ENCODE measurements at places on chromosomes 1 and 21. TPM values are rescaled to one million over a fixed set of nuclear protein-coding genes. Genes with fewer than 3 reads are reported as not detected.

RPS6KC1 gene
- total RNA-seq, result 47.2 TPM

IKBKE gene
- 30.7 TPM for total RNA-seq

RABIF gene
- 5.0 TPM for total RNA-seq

FYB2 gene
- total RNA-seq, result not detected

TAS1R3 gene
- 0.23 TPM for total RNA-seq

GPATCH2 gene
- 20.6 TPM for total RNA-seq

OR6N1 gene
- not detected for total RNA-seq

MPL gene
- not detected for total RNA-seq

C1orf141 gene
- total RNA-seq, result not detected

PPM1J gene
- total RNA-seq, result 1.6 TPM

SLC44A3 gene
- total RNA-seq, result 0.65 TPM

NOL9 gene
- 20.8 TPM for total RNA-seq

OR2L13 gene
- not detected for total RNA-seq

LYSMD1 gene
- 4.8 TPM for total RNA-seq

ANKRD35 gene
- total RNA-seq, result 0.42 TPM

NES gene
- total RNA-seq, result 21.8 TPM

PIGR gene
- not detected for total RNA-seq

LDLRAD2 gene
- total RNA-seq, result under 0.01 TPM

FNDC5 gene
- total RNA-seq, result 0.37 TPM

ARHGAP30 gene
- 0.05 TPM for total RNA-seq

SELENBP1 gene
- total RNA-seq, result 14.6 TPM

NCAM2 gene
- 56.1 TPM for total RNA-seq

ZC3H11A gene
- total RNA-seq, result 102 TPM

PLXNA2 gene
- total RNA-seq, result 3.3 TPM

ANKRD65 gene
- total RNA-seq, result 0.18 TPM

SIM2 gene
- total RNA-seq, result not detected

MPZ gene
- total RNA-seq, result 0.88 TPM

SIK1 gene
- total RNA-seq, result 9.0 TPM

OLFML2B gene
- 1.5 TPM for total RNA-seq

RPTN gene
- total RNA-seq, result not detected

TMEM51 gene
- 8.6 TPM for total RNA-seq

PLA2G2D gene
- not detected for total RNA-seq

LGR6 gene
- total RNA-seq, result not detected

RNF11 gene
- 104 TPM for total RNA-seq

ELOA gene
- 31.3 TPM for total RNA-seq

DMBX1 gene
- total RNA-seq, result not detected

DIRAS3 gene
- 78.9 TPM for total RNA-seq

RPS8 gene
- 927 TPM for total RNA-seq

KCND3 gene
- 0.14 TPM for total RNA-seq

HES3 gene
- not detected for total RNA-seq

PRAMEF18 gene
- not detected for total RNA-seq

TMPRSS2 gene
- total RNA-seq, result not detected

RIIAD1 gene
- not detected for total RNA-seq

KRTAP13-2 gene
- total RNA-seq, result not detected

ARPC5 gene
- 236 TPM for total RNA-seq

PTPN22 gene
- total RNA-seq, result 1.5 TPM

H6PD gene
- 46.6 TPM for total RNA-seq

Measured in smooth muscle cell of the umbilical artery (primary cell).